ENCODE measurements at places on chromosomes 1 and 21.

GRCh38 chr1:210129759-210130158, 102.8 kb upstream of the SERTAD4 start:
- no peak for DNase-seq

DNA sequence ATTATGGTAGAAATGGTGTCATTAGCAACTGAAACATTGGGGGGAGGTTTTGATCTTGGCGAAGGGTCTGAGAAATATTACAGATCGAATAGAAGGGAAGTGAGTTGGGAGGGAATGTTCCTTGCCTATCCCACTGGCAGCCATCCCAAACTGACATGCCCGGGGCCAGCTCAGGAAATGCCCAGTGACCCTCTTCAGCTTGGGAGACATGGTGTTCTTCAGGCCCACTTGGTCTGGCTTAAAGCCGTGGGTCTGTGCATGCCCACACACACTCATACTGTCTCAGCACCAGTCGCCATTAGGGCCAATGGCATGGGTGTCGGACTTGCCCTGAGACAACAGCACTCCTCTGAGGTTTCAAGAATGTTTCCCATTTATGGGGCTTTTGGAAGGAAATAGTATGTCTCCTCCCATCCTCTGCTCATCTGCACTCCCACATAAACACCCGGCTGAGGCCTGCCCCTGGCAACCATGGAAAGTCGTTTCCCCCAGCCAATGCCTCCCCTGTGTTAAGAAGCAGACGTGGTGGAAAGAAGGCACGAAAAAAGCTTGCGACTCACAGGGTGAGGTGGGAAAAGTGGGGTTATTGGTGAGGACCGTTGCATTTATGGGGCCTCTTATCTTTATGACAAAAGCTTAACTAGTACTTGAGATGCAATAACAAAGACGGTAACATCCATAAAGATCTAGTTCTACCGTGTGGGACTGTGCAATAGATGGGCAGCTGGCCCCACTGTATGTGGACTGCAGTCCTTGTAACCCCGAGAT, 2.0 kb downstream of the RNF186 start:
- DNase-seq: no peak

- peak; percentile 45 for DNase-seq
Observed at GRCh38 chr1:16189003-16189402, 23.4 kb downstream of the ARHGEF19 start.

GRCh38 chr1:58844176-58844575, 60.3 kb upstream of the JUN start:
- DNase-seq: peak; percentile 49

DNA sequence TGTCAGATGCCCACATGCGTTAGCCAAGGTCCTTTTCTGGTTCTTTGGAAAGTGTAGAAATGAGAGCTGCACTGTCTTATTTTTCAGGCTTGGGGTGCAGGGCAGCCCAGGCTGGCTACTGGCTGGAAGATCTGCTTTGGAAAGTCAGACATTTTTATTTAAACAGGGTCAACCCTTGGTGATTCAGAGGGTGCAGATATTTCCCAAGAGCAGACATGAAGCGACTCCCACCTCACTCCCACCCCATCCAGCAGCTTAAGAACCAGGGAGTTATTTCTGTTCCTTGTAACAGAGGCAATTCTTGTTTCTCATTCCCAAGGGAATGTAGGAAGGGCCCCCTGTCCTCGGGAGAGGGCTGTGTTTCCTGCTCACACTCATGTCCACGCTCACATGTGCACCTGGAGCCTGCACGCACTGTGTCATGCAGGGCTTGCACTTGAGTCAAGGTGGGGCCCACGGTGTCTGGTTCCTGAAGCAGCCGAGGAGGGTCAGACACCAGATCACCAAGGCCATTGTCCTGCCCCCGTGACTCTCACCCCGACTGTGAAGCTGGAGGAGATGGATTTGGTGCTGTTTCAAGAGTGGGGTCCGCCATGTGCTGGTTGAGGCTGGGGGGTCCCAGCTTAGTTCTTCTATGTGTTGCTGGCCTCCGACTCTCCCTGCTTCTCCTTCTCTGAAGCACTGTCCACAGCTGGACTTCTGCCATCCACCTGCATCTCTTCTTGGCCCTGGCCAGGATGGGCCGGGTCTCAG, 992 bp downstream of the S100A7A start:
- no peak for DNase-seq

DNA sequence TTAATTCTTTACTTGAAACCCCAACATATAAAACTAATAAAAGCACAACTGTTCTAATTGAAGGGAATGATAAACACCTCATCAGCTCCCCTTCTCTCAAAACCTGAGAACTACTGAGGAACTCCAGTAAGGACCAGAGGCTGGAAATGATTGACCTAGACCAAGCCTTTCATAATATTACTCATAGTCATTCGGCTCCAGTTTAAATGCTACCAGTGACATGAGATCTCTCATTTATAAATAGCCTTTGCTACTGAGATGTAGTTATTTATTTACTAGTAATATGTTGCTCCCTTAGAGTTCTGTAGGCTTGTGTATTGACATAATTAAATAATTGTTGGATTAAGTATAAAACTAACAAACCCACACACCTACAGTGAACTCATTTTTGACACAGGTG, 209.8 kb upstream of the PRMT6 start:
- DNase-seq: no peak

DNA sequence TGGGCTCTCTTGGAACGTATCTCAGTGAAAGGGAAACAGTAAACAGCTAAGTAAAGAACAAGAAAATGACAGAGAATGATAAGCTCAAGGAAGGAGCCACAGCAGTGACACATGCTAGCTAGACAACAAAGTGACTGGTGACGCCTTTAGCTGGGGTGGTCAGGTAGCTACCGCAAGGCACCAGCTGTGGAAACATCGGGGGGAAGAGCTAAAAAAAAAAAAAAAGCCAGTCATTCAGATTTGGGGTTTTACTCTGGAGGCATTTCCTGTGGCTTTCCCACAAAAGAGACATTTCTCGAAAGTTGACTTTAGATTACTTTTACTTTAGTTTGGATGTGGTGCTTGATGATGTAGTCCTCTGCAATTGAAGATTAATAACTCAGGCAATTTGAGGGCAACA, 2.1 kb downstream of the FHAD1 start:
- no peak for DNase-seq

DNA sequence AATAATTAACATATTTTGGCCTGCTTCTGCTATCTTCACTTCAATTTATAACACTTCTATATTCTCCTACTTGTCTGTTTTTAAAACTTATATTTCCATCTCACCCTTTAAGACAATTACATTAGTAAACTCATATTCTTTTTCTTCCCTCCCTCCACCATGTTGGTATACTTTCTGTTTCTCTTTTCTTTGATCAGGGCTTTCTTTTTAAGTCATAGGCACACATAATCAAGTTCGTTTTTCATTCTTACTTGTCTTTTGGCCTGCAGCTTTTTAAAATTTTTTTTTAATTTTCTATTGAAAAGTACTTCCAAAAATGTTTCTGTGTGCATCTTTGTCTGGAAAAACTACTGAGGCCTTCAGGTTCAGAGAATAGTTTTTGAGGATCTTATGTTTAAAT, 2.3 kb downstream of the PYHIN1 start:
- no peak for DNase-seq

DNA sequence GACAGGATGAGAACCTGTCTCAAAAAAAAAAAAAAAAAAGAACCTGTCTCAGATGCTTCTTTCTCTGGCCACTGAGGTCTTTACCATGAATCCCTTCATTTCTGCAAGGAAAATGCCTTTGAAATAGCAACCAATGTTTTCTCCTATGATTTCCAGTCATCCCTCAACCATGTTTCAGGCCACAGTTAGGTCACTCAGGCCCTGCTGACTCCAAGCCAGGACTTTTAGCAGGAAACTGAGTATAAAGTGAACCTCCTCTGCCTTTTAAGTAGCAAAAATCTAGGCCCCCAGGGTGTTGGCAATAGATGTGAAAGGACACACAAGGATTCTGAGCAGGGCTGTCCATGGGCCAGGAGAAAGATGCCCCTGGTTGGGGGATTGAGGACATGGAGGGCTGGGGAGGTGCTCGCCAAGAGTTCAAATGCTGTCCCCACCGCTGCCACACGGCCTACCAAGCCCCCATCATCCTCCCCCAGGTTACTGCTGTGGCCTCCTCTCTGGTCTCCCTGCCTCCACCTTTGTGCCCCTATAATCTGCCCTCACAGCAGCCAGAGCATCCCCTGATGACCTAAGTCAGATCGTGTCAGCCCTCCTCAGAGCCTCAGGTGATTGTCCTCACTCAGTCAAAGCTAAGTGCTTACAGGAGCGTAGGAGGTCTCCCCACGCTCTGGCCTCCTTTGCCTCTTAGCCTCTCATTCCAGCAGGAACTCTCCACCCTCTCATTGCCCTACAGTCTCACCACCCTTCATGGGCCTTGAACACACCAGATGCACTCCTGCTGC, 54.6 kb downstream of the MATN1 start:
- DNase-seq: no peak

DNA sequence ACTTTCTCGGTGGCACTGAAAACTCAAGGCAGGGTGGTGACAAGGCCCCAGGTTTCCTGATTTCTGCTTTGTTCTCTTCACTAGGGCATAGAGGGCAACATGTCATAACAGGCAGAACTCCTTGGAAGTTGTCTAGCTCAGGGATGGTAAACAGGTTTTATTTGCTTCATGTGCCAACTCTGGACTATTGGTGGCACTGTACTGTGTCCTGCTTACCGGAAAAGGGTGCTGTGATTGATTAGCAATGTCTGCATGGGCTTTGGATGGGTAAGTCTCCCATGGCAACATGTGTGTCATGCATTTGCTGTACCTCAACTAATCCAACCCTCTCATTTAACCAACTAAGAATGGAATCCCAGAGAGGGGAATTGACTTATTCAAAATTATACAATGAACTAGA, 70.7 kb upstream of the USP24 start:
- DNase-seq: peak; percentile 24

GRCh38 chr1:70628973-70629372, 217.9 kb downstream of the CTH start:
- no peak for DNase-seq

DNA sequence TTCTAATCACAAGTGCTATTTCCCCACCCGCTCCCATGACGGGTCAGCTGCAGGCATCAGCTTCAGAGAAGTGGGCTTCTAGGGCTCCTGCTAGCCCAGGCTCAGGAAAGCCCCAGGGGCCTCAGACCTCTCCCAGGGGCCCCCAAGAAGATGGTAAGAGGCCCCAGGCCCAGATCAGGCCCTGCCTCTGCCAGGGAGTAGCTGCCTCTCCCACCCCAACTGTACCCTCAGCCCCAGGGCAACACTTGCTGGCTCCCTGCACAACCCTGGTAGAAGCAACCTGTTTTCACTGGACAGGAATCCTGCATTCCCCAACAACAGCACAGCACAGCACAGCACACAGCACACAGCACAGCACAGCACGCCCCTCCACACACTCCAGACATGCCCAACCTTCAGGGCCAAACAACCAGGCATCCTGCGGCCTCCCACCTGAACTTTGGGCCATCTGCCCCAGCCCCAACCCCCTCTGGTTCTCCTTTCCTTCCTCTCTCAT, 6.5 kb downstream of the BLACAT1 start:
- no peak for DNase-seq

GRCh38 chr1:236165238-236165981, 23.1 kb downstream of the GPR137B start:
- DNase-seq: no peak

GRCh38 chr1:203871114-203871880, 9.9 kb downstream of the SNRPE start:
- DNase-seq: peak; percentile 85

DNA sequence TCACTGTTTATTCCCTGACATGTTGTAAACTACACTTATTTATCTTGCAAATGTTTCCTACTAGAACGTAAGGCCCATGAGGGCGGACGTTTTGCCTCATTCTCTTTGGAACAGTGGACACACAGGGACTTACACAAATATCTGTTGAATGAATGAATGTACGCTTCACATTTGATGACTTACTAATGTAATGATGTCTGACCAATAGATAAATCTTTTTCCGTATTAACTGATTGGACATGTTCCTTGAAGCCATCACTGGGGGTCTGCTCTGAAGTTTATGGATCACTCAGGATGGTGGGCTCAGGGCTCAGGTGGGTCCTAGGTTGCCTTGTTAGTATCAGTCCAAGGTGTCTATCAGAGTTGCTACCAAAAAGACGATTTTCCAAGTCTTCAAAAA, 763.2 kb upstream of the TPTE start:
- DNase-seq: no peak

- no peak for DNase-seq
Observed at GRCh38 chr1:228809621-228810394, 74.5 kb downstream of the RHOU start.

- no peak for DNase-seq
Observed at GRCh38 chr1:214124281-214124805, 136.6 kb downstream of the PROX1 start.

- no peak for DNase-seq
Observed at GRCh38 chr21:37861561-37861960, 54.7 kb downstream of the KCNJ6 start.

DNA sequence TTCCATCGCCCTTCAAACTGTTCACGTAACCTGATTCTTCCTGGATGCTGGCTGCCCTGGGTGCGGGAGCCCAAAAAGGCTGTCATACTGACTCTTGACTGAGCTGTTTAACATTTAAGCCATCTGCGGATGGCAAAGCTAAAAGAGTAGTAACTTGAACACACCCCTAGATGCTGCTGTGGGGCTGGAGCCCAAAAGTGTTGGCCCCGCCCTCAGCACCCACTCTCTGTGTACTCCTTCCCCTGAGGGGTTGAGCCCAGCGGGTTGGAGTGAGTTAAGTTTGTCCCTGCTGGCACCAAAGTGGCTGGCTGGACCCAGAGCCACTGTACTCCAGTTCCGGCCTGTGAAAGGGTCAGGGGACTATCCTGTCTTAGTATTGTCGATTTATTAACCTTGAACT, 640.6 kb downstream of the PTPRU start:
- DNase-seq: no peak

DNA sequence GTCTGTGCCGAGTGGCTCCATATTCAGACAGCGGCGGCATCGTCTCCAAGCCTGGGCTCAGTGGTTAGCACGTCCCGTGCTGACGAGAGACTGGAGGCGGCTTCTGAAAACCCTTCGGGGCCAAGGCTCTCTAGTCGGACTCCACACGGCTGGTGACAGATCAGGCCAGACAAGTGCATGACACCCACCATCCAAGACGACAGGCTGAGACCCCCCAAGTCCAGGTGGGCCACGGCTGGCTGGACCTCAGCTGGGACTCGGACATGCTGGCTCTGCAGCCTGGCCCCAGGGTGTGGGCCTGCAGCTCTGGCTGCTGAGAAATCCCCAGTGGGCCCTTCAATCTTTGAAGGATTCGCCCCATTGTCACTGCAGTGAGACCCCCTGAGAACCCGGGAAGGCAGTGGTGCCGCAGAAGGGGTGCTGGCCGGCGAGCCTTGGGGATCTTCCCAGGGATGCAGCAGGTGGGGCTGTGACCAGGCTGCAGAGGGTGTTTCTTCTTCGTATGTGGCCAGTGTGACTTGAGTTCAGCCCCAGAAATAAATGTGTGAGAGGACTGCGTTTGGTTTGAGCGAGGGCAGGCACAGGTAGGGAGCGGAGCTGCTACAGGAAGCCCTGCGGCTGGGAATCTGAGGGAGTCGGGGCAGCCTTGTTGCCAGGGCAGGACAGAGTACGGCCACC, 15.9 kb upstream of the SLC19A1 start:
- DNase-seq: no peak

All from cardiac fibroblast (primary cell).